Activated naive CD4-positive, alpha-beta T cell treated with anti-CD3 and anti-CD28 coated beads for 36 hours (primary cell): ENCODE measurements at places on chromosomes 5 and 9. TPM values are rescaled to one million over a fixed set of nuclear protein-coding genes. Genes with fewer than 3 reads are reported as not detected.

The ACO1 gene
- 14.8 TPM for total RNA-seq

DNA sequence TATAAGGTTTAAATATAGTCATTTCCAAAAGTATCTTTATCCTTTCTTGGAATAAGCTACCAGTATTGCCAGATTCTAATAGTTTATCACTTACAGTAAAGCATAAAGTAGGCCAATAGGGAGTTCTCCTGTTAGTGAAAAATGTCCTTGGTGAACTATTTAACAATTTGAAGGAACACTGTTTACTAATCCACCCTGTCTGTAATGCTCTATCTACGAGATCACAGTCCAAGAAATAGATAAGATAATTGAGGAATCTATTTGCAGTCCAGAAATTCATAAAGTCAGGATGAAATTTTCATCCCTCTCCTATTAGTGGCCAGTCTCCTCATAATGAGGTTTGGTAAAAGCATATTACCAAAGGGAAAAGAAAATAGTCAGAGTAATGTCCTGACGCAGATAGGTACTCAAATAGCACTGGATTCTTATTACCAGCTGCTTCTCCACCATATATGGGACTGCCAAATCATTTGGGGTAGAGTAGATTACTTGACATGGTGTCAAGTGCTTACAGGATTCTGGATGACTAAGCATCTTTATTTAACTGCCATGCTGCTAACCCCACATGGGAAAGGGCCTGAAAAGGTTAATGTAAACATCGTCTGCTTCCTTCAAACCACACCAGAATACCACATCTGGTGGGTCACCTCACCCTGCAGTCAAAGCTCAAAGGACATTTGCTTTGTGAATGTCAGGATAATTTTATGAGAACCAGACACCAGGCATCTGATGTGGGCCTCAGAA lies 808.1 kb downstream of the EFNA5 start:
- no peak for DNase-seq

The PLAC8L1 gene
- 0.40 TPM for total RNA-seq

DNA sequence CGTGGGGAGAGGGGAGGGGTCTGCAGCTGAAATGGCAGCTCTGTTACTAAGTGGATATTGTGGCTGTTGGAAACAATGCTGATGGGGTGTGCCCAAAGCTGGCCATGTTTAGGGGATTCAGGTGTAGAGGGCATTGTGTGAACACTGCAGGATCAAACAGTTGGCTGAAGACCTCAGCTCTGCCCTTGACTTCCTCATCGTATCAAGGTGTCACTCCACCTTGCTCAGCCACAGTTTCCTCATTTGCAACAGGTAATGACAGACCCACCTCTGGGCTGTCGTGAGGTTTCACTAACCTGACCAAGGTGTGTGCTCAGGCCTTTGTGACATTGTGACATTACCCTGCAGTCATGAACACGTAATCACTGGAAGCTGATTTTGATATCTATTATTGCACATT lies 111.9 kb downstream of the ICE1 start:
- DNase-seq = no peak

The WNT8A gene
- not detected for total RNA-seq

- DNase-seq = no peak
These were observed 71.2 kb downstream of the RAB24 start for GRCh38 chr5:177232358-177232757.

DNA sequence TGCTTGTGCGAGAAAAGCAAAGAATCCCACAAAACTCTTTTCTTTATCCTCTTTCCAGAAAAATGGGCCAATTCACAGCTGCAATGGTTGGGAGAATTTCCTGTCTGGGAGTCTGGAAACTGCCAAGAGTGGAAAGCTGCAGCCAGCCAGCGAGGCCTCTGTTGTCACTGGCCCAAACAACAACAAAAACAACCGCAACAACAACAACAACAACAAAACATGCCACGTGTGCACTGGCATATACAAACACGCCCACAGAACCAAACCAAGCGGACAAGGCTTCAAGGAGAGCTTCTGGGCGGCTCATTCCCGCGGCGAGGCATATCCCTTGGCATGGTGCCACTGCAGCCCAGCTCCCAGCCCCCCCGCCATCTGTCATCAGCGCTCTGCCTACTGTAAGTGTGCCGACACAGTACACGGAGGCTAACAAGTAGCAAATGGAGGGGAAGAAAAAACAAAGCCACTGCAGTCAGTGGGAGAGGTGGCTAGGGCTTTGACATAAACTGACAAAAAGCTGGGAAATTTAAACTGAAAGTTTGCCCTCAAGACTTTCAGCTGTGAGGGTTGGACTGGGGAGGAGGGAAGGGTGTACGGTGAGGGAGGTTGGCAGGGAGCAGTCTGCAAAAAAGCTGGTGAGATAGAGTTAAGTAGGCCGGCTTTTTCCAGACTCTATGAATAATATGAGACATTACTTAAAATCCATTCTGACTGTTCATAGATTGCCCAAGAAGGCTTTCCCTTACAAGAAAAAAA lies 165.0 kb upstream of the ZNF462 start:
- DNase-seq = no peak

The ARL10 gene
- total RNA-seq = 5.1 TPM

DNA sequence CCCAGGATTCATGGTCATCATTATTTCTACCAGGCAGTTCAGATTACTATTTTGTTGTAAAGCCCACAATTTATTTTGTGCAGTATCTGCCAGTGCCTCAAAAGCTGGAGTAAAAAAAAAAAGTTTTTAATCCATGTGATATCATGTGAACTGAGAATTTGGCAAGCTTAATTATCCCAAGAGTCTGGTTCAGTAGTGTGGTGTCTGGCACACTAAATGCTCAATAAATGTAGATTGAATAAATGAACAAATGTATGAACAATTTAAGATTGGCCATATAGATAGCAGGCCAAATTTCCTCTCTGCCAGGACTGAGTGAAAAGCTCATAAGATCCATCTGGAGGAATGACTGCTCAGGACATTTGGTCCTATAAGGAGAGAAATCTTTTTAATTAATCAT lies 533.0 kb downstream of the TLE1 start:
- DNase-seq = no peak

- no peak for DNase-seq
These were observed 1.7 kb downstream of the FOXD1 start for GRCh38 chr5:73446631-73447529.

DNA sequence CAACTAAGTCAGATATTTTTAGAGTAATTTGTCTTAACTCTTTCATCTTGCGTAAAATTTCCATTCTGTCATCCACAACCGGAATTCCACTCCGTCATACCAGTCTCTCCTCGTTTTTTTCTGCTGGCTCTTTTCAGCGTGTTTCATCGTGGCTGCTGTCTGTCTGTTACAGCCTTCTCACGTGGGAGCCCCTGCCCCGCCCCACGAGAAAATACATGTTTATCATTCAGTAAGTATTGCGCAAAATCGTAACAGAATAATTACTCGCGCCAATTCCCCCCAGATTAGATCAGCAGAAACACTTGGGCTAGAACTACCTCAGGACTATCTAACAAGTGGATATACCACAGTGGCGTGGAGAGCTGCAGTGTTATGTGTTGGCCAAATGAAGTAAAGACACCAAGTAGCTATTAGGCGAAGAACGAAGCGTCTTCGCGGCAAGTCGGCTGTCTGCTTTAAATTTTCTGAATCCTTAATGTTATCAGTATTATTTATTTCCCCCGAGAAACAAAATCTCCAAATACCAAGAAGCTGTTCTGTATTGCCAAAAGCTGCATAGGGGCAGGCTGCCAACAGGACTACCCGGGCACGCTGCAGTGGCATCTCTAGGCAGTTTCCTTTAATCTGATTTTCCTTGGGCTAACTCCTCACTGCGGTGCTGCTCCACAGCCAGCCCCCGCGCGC lies 566 bp upstream of the FOCAD start:
- peak; percentile 61 for DNase-seq

- DNase-seq = no peak
These were observed 512 bp downstream of the GRIN3A start for GRCh38 chr9:101737705-101738565.

The TRPM3 gene
- total RNA-seq = 0.02 TPM

The DBH gene
- not detected for total RNA-seq

DNA sequence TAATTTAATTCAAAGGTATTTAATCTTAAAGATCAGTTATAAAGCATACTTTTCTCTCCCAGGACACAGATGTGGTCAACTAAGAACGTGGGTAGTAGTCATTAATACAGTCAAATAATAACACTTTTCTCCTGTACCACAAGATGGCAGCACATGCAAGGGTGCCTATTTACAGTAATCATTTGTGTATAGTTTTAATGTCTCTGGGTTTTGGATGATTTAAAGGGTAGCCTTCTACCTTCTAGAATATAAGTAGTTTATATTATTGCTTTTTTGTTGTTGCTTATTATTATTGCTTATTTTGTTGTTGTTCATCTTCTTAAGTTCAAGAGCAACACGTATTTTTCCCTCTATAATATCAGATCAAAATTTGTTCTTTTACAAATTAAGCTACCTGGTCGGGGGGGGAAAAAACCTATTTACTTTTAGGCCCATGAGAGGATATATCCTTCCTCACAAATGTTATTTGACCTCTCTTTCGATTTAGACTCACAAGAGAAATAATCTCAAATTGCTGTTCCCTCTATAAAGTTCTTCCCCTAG lies 59.6 kb upstream of the SLC27A6 start:
- DNase-seq = peak; percentile 49

DNA sequence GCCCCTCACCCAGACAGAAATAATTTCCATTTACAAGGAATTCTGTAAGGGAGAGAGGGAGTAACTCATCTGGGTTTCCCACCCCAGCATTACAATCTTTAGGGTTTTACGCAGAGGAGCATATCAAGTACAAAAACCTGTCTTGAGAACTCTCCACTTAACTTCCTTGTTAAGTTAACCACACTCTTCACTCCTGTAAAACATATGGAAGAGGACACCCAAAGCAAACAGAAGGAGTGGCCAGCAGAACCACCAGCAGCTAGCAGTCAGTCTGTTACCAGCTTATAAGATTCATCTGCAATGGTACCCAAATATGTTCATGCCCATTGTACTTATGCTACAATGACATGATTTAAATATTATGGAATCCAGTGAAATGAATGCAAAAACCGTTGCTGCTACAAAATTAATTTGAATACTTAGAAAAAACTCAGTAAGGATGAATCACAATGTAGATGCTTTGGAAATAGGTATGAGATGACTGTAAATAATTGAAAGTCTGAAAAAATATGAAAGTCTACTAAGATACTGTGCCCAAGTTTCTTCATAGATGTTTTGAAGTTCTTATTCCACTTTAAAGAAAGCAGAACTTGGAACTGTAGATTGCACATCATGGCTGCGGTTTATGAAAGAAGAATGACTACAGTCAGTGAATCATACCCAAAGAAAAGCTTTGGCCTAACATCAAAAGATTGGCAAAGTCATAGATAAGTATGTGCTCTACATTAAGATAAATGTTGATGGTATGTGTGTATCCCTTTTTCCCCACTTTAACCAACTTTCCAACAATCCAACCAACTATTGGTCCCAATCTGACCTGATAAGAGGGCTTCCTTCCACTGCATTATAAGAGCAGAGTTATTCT lies 233.6 kb downstream of the ACTL7B start:
- DNase-seq = no peak

DNA sequence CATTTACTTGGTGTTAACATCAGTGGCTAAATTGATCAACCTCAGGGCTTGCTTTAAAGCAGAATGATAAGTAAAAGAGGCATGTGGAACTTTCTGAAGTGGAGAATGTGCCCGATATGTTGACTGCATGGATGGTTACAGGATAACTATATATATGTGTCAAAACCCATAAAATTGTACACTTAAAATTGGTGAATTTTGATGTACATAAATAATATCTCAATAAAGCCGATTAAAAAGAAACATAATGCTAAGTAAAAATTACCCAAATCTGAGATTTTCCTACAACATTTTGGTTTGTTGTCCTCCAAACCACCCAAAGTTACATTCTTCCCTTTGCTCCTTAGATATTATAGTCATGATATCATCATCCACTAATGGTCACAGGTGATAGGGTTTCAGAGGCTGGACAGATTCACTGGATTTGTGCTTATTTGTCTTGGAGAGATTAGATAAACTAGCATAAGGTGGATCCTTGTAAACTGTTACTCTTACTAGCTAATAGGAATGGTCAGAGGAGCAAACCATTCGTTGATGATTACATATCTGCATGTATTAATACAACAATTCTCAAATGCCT lies 119.7 kb upstream of the RPS23 start:
- no peak for DNase-seq

The FREM1 gene
- total RNA-seq = not detected

DNA sequence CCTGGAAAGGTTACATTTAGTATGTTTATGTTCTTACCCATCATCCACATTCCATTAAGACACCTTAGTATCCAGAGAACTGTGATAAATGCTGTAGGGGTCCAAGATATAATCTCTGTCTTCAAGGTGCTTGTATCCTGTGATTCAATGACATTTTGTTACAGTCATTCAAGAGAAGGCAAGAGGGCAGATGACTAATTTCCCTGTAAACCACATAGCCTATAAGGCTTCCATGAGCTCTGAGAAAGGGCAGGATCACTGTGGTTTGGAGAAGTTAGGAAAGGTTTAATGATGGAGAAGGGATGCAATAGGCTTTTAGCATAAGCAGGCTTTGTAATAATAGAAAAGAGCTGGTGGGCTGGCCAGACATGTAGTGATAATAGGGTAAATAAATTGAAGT lies 40.0 kb downstream of the PAPPA start:
- DNase-seq = no peak

GRCh38 chr5:181042722-181043121 lies 2.7 kb downstream of the BTNL9 start:
- DNase-seq = no peak

The PCDHGB7 gene
- total RNA-seq = not detected
